ENCODE measurements at places on chromosomes 3 and 15.

GRCh38 chr3:9883706-9884554 is 3.9 kb upstream of the CIDEC start:
- no peak for DNase-seq

DNA sequence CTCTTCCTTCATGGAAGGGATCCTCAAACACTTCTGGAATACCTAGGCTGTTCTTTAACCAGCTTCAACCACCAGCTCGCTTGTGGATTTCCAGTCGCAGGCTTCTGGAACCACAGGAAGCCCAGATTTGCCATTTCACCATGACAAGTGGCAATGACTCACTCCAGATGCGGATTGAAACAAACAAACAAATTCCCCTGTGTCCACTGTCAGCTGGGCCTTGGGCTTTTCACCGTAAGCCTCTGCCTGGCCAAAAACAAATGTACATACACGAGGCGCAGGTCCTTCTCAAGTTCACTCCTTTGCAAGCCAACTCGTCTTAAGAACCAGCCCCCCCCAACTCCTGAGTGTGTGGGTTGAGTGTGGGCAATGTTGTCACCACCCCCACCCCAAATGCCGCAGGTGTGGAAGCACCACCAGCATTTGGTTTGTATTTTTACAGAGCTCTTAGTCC is 8.8 kb downstream of the BCL6 start:
- no peak for DNase-seq

DNA sequence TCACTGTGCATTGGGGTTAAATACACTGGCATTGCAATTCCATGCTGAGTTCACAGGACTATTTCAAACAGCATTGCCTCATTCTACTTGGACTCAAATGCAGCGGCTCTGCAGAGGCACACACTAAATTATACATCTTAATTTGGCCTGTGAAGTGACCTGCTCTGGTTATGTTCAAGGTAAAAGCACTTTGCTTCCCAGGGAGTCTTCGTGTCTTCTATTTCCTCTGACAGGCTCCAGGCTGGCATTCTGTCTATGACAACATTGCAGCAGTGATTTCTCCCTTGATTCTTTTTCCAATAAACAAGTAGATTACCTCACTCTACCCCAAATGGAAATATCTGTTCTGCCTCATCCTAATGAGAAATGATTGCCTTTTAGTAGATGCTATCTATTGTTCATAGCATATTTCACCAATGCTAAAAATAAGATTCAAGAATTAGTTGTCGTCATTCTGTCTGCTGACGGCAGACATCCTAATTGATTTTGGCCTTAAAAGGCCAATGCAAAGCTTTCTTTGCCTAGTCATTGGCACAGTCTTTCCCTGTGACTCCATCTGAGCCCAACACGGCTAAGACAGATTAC is 33.8 kb downstream of the FMN1 start:
- no peak for DNase-seq

- no peak for DNase-seq
These were observed 21.3 kb upstream of the SEC62 start for GRCh38 chr3:169945313-169945712.

DNA sequence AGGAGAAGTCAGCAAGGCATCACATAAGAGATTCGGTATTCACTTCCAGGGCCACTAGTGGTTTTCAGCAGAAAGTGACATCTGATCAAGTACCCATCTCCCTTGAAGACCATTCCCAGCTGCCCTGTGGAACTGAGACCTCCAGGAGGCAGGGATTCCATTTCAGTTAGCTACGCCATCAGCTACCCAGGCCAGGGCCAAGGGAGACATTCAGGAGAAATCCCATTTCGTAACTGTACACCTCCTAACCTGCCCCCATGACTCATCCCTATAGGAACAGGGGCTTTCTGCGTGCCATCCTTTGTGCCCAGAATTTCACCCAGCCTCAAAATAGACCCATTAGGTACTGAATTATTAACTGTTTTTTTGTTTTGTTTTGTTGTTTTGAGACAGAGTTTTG is 24.7 kb downstream of the SPATA12 start:
- DNase-seq = no peak

GRCh38 chr15:89946681-89947299 is 34.0 kb upstream of the ARPIN start:
- DNase-seq = no peak

DNA sequence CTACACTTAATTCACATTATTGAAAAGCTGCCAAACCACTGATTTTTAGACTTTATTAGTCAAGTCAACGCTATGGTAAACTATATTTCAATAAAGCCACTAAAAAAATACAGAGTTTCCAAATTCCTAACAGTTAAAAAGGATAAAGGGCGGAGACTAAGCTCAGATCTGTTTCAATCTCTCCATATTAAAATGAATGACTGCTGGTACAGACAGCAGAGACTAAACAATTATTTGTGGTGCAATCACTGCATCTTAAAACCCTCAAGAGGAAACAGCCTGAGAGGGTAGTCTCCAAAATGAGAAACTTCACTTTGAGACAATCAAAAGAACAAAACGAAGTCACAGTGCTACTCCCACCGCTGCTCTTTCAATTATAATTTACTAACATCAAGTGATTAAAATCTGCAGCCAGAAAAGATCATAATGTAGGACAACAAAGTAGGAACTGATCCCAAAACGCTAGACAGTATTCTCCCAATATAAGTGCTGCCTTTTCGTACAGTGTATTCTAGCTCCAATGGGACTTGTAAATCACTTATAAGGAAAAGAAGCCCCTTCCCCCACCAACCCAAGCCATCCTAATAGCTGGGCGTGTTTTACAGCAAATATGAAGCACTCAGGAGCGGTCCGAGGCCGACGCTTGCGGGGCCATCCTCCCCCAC is 1.2 kb downstream of the UBP1 start:
- no peak for DNase-seq

DNA sequence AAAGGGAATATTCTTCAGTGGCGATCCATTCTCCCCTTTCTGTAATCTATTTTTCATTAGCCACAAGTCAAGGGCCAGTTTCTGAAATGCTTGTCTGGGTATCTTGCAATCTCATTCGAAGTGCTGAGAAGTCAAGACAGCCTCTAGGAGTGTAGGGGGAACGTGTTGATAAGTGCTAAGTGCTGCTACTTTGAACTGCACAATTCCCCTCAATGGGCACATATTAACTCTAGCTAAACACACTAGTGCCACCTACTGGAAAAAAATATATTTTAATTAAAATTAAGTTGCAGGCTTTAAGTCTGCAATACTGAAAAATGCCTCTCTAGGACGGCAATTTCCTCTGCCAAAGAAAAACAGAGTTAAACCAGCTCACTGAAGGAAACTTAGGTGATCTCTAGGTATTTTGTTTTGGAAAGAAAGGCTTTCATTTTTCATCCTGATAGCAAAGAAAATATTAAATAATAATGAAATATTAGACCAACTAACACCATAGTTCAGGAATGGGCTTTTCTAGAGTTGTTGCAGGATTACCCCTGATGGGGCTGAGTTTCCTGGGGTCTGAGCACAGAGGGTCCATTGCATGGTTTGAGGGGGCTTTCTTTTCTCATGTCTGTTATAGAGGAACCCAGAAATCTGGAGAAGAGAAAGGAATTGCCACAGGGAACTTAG is 181.9 kb upstream of the KBTBD8 start:
- DNase-seq = no peak

DNA sequence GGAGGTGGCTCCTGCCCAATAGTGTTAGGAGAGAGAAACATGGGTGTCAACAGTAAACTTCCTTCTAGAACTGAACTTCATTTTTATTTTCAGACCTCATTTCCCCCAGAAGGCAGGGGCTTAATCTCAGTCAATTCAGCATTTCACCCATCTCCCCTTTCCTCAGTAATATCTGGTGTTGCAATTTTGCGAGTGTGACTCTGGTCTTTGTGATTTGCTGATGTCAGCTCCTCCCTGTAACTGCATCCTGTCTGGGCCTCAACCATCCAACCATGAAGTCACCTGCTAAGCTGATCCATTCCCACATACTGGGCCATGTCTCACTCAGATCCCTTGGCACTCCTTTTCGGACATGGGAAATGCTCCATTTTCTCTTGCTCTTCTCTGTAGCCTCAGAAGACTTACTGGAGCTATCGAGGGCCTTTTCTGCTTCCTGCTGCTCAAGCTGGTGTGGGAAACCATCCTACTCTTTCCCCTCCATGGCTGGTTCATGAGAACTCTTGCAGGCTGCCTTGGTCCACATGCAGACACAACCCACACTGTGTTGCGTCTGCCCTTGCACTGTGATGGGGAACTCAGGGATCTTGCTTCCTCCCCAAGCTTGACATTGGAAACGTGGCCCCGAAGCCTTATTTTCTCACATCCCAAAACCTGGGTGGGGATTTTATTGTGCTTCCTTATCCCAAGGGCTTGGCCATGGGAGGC is 24.6 kb downstream of the CCR4 start:
- DNase-seq = no peak

DNA sequence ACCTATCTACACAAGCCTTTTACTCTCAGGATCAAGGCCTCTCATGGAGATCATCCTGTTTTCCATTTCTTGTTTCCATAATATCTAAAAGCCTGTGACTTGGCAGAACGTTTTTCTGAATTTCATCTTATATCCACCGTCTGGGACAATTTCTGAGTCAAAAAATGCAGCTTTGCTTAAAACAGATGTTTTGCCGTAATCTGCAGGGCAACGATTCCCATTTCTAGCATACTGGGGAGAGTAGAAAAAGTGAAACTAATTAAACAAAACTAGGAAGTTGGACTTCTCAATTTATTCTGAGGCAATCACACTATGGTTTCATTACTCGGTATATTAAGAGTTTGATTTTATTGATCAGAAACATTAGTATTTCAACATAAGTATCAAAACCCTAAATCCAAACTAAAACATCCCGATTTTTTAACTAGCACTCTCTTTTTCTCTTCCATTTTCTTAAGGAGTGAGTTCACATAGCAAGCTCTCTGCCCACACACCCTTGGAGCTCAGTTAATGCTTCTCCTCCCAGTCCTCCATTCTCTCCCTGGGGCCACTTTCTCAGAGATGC is 33.6 kb downstream of the SPATA12 start:
- no peak for DNase-seq

- DNase-seq = no peak
These were observed 140.2 kb upstream of the STT3B start for GRCh38 chr3:31392568-31392967.

DNA sequence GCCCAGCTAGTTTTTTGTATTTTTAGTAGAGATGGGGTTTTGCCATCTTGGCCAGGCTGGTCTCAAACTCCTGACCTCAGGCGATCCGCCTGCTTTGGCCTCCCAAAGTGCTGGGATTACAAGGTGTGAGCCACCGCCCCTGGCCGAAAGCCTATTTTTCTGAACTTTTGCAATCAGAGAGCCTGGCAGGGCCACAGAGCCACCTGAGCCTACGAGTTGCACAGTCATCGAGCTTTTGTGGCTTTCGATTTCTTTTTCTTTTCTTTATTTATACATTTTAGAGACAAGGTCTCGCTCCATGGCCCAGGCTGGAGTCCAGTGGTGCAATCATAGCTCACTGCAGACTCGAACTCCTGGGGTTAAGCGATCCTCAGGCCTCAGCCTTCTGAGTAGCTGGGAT is 140.4 kb downstream of the NSMCE3 start:
- DNase-seq = no peak

- DNase-seq = no peak
These were observed 79.8 kb upstream of the GRM7 start for GRCh38 chr3:6781092-6781491.

DNA sequence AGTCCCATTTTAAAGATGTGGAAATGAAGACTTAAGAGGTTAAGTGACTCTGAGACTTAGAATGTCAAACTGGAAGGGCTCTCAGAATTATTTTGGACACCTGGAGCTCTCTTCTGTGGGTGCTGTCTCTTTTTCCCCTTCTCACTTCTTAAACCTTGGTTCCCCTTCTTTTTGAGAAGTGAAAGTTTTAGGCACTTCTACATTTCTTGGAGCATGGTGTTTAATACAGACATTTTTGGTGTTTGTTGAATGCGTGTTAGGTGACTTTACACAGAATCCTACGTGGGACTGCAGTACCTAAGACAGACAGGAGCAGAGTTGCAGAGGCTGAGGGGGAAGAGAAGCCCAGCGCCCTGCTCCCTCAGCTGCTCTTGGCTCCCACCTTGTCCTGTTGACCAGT is 133.3 kb downstream of the MDFIC2 start:
- DNase-seq = no peak

GRCh38 chr3:160154033-160154432 is 71.2 kb upstream of the C3orf80 start:
- no peak for DNase-seq

GRCh38 chr3:40240921-40241320 is 68.6 kb upstream of the EIF1B start:
- no peak for DNase-seq

GRCh38 chr3:63354160-63354559 is 76.1 kb downstream of the SYNPR start:
- DNase-seq = no peak

DNA sequence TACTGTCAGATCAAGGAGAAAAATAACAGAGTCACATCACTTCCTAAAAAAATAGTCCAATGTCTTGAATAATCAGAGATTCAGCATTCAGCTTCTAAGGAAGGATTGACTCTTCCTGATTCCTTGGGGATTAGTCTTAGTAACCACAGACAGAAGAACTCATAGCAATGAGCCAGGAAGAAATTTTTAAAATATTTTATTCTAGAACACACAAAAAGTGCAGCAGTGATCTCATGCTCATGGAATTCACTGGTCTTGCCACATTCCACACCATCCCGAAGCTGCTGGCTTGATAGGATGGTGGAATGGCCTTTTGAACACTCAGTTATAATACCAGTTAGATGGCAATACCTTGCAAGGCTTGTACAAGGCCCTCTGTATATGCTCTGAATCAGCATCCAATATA is 43.0 kb upstream of the ABI3BP start:
- DNase-seq = peak; percentile 97

- DNase-seq = no peak
These were observed 928 bp downstream of the ANKRD34C start for GRCh38 chr15:79283252-79284048.

DNA sequence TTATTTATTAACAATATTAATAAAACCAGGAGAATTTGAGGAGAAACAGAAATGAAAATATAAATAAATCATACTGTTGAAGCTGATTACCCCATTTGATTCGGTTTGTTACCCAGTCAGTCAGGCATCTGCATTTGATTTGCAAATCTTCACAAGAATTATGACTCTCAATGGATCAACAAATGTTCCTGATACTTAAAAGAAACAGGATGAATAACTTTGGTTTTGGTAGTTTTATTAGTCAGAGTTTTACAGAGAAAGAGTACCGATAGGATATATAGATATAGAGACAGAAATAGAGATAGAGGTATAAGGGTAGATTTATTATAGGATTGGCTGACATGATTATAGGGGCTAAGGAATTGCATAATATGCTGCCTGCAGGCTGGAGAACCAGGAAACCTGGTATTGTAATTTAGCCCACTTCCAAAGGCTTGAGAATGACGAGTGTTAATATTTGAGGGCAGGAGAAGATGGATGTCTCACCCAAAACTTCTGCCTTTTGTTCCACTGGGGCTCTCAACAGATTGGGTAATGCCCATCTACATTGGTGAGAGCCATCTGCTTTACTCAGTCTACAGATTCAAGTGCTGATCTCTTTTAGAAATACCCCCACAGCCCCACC is 241.6 kb upstream of the COL8A1 start:
- DNase-seq = no peak

DNA sequence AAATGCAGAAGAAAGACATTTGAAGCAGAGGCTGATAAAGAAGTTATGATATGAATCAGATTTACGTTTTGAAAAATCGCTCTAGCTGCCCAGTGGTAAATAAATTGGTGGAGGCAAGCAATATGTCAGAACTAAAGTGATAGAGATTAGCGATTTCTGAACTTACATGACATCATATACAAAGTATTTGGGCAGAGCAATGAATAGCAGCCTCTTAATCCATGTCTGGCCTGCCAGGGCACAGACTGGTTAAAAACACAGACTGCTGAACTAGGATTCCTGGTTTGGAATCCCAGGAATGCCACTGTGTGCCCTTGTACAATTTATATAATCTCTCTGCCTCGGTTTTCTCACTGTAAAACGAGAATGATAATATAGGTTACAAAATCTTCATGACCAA is 243.1 kb upstream of the SETMAR start:
- DNase-seq = no peak
